ENCODE measurements at places on chromosomes 2 and 18.
A peak's percentile ranks its signal among the peaks of the same experiment; 100 is the strongest.

DNA sequence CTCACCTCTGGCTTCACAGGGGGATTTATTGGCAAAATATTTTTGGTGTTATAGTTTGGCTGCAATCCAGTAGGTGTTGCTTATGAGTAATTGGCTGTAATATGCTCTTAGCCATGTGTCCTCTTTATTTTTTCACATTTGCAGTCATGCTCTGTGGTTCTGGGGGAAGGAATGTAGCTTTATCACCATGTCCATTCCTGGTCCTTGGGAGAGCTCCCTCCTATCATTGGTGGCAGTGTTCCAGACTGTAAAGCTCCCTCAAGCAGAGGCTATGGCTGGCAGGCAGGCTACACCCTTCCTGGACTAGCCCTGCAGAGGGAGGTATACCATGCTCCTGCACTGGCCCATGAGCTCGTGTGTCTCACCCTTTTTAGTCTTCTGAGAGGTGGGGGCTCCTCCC lies 120.0 kb upstream of the FSIP2 start:
- no peak for DNase-seq

DNA sequence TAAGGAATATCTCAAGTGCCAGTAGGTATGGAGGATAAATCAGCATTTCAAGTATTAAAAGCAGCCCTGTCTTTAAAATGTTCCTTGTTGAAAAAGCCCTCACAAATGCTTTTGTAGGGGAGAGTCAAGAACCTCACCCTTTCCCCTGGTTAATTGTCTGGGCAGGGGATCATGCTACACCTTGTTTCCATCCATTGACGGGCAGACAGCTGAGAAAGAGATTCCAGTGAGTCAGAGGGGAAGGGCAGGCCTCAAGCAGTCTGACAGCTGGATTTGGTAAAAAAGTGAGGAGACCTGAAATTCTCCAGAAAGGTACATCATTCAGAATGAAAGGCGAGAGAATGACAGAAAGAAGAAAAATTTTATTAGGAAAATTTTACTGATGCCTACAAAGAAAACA lies 203.2 kb upstream of the CYP26B1 start:
- no peak for DNase-seq

- no peak for DNase-seq
These were observed 110.0 kb upstream of the STON1 start for GRCh38 chr2:48419884-48420511.

DNA sequence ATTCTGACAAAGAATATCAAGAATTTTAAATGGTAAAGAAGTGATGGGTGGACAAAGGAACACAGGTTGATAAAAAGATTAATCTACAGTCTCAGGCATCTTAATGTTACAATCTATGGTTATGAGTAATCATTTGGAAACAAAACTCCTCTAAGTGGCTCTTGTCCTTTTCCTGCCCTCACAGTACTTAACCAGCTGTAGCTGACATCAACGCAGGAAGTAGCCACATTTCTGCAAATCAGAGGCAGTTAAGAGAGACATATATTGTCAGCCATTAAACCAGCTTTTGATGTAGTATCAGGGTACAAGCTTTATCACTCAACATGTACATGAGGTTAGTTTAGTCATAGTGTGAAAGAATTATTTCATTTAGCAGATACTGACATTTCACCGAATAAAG lies 244.6 kb downstream of the NR4A2 start:
- DNase-seq: no peak

DNA sequence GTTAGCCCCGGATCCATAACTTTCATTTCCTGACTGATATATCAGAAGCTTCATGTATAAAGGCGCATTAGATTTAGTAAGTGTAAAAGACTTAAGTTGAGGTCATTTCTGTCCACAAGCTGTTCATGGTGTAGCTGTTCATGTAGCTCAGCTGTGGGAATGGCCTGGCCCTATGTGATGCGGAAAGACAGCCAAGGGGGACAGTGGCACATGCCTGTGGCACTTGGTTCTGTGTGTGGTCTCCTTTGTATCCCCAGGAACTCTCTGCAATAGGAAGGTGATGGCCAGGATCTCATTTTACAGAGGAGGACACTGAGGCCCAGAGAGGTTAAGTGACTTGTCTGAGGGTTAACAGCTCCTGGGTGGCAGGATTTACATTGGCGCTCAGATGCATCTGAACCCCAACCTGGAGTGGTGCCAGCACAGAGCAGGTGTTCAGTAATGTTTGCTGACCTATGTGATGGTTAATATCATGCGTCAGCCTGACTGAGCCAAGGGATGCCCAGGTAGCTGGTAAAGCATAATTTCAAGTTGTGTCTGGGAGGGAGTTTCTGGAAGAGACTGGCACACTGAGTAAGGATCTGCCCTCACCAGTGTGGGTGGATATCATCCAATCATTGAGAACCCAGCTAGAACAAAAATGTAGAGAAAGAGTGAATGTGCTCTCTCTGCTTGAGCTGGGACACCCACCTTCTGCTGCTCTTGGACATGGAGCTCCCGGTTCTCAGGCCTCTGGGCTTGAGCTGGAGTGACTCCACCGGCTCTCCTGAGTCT lies 25.4 kb downstream of the HPCAL1 start:
- DNase-seq: no peak

DNA sequence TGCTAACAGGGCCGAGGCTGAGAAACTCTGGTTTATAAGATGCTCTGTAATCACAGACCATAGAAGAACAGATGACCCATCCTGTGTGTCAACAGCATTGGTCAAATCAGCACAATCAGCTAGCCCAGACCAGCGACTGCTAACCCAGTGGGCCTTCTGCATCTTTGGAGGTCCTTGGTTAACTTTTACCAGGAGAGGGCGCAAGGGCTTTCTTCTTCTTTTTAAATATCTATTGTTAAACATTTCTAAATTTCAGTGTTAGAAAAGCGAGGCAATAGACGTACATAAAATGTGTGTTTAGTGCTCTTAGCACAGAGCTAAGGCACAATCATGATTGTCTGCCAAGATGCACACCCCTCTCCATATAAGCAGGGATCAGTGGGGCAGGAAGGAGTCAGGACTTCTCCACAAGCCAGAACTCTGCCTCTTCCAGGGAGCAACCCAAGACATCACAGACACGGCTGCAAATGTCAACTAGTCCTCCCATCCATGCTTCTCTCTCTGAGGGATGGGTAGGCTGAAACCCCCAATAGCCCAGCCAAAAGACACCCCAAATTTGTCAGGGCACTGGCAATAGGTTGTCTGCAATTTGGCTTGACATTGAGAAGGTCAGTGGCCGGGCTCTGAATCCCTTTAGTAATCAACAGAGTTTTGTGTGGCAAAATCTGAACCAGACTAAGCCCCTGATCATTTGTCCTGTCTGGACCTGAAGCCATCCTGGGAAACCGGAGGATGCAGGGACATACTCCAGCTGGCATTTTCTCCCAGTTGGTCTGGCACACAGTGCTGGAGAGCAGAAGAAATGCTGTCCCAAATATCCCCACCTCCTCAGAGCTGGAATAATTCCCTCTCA lies 188.2 kb downstream of the BCL2 start:
- DNase-seq: peak; percentile 90

- DNase-seq: no peak
These were observed 143.6 kb upstream of the HAAO start for GRCh38 chr2:42935692-42936671.

DNA sequence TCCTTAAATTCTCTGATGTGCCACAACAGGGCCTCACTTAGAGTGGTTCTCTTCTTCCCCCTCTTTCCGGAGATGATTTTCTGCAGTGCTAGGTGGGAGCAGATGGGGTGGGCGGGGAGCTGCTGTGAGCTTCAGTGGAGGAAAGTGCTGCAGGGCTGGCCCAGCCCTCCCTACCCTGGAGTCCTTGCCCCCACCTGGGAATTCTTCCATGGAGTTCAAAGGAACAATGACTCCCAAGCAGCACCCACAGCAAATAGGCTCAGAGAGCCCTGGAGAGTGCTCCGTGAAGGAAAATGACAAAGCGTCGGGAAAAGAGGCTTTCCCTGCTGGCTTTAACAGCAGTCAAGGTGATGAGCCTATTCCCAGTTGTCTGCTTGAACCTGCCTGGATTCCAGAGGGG lies 28.8 kb downstream of the LOXHD1 start:
- no peak for DNase-seq

- no peak for DNase-seq
These were observed 8.3 kb downstream of the KCNE4 start for GRCh38 chr2:223060201-223060825.

DNA sequence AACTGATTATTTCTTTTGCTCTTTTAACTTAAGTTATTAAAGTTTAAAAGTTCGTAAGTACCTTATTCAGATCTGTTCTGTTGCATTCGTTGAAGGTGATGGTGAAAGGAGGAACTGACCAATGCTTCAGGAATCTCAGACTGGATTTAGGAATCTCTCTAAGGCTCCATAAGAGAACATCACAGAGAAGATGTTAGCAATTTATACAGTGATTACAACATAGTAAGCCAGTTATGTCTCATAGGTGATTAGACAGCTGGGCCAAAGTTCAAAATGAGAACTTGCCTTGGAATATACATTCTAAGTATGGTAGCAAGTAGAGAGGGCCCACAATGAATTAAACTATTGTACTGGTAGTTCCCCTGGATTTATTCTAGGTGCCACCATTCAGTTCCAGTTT lies 3.2 kb downstream of the MARS2 start:
- DNase-seq: no peak

DNA sequence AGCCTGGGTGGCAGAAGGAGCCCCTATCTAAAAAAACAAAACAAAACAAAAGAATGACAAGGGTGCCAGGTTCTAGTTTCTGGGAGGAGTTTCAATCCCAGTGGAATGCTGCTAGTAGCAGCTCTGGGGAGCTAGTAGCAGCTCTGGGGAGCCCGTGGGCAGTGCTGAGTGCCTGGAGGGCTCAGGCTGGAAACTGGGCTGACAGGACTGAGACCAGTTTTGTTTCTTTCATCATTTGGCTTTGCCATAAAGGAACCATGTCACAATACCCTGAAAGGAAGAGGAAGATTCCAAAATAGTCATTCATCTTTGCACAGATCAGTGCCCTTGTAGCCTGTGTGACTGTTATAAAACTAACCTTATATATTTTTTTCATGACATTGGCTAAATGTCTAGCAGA lies 10.6 kb downstream of the MFSD6 start:
- peak; percentile 39 for DNase-seq

DNA sequence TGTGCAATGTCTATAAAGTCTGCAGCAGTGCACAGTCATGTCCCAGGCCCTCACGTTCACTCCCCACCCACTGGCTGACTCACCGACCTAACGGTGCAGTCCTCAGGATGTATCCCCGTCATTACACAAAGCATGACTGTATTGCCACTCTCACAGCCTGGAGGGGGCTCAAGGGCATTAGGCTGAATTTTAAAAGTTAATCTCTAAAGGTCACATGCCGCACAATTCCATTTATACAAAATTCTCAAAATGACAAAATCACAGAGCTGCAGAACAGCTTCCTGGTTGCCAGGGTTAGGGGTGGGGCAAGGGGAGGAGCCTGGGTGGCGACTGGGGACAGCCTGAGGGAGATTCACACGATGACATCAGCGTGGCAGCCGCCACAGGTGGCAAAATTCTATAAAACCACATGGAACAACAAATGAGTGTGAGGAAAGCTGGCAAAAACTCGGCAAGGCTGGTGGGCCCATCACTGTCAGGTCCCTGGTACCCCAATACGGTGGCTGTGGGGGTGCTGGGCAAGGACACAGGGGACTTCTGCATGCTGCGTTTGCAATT lies 97.6 kb downstream of the NDUFA10 start:
- DNase-seq: peak; percentile 77

DNA sequence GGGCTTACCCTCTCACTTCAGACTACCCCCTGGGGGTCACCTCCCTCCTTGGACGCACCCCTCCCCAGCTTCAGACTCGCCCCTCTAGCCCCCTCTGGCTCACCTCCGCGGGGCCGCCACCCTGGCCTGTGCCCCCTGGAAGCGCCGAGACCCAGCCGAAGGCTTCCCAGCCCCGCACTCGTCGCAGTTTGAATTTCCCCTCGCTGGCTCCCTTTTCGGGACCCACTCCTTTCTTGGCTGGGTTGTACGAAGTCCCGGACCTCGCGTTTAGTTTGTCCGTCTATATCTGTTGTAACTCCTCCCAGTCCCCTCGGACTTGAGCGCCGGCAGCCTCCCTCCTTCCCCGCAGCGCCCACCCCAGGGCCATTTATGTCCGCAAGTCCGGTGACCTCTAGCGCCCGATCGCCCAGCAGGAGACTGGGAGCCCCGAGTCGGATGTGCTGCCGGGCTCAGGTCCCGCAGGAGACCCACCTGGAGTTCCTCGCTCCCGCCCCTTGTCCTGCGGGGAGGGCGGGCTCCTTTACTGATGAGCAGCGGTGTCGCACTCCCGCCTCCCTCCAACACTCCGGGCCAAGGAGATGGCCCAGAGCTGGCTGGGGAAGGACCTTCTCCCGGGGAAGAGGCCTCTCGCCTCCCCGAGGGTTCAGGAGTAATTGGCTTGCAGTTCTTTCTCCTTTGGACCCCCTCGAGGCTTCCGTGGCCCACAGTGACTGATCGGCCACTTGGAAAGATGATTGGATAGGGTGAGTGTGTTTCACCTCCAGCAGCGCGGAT lies 692 bp upstream of the RAX start:
- DNase-seq: no peak

DNA sequence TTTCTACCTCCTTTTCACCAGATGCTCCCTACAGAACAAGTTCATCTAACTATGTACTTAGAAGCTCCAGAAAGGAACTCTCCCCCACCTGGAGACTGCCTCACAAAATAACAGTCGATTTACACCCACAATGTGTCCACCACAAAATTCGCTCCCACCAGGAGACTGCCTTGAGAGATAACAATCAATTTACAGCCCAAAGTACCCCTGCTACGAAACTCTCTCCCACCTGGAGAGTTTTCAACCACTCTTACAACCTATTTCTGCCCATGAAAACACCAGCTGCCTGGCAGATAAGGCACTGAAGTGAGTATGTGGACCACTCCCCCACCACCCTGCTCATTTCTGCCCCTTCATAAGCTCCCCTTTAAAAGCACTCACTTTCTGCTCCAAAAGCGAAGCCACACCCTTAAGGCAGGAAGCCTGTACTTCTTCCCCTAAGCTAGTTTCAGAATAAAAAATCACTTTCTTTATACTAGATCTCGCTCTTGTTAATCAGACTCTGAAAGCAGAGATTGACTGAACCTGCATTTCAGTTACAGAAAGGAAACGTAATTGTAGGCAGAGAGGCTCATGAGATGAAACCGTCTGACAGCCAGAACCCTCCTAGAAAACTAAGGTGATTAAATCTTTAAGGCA lies 94.4 kb upstream of the RBBP8 start:
- no peak for DNase-seq

GRCh38 chr2:126304154-126304553 lies 351.8 kb upstream of the GYPC start:
- DNase-seq: no peak

DNA sequence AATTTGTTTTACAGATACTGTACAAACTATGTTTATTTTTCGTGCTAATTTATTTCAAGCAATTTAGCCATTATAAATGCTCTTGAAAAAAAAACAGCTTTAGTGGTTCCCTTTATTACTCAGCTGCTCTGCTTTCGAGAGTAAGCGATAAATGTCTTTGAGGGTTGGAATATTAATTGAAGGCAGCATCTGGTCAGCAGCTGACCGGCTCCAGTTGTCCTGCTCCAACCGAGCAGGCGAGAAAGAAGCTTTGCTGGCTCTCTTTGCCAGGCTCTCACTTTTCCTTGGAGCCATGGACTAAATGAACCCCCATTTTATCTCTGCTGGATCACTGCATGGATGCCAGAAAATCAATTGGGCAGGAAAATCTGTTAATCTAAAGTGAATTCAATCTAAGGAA lies 147.4 kb downstream of the LNPK start:
- no peak for DNase-seq

GRCh38 chr2:220226546-220226945 lies 599.1 kb downstream of the SLC4A3 start:
- DNase-seq: no peak
